Activated CD8-positive, alpha-beta memory T cell treated with anti-CD3 and anti-CD28 coated beads, Interleukin-2, amount 10 ng/mL, durations not matched to agents 7 days and 5 days (primary cell): ENCODE measurements at places on chromosomes 16 and 17. TPM values are rescaled to one million over a fixed set of nuclear protein-coding genes. Genes with fewer than 3 reads are reported as not detected.
A peak's percentile ranks its signal among the peaks of the same experiment; 100 is the strongest.

- H3K27ac ChIP-seq, result no peak overlapping the region
- no peak overlapping the region for H3K4me3 ChIP-seq
- no peak for DNase-seq
- peaks cover 15% of the 10 kb centered on the region for H3K36me3 ChIP-seq
- peaks cover 2% of the 10 kb centered on the region for H3K4me1 ChIP-seq
Observed at GRCh38 chr16:23423496-23424049, 29.4 kb downstream of the COG7 start.

- H3K27me3 ChIP-seq, result no peaks in the 10 kb centered on the region
- no peak overlapping the region for H3K27ac ChIP-seq
- no peak overlapping the region for H3K4me3 ChIP-seq
- DNase-seq, result no peak
- H3K36me3 ChIP-seq, result no peaks in the 10 kb centered on the region
- H3K4me1 ChIP-seq, result no peaks in the 10 kb centered on the region
Observed at GRCh38 chr17:18986541-18987229, 17.9 kb downstream of the FAM83G start.

- H3K4me1 ChIP-seq, result peaks cover 87% of the 10 kb centered on the region
- no peak overlapping the region for H3K4me3 ChIP-seq
- peaks cover 14% of the 10 kb centered on the region for H3K36me3 ChIP-seq
- no peaks in the 10 kb centered on the region for H3K27me3 ChIP-seq
- peak overlapping the region; percentile 84 for H3K27ac ChIP-seq
Observed at GRCh38 chr16:11104168-11105037, 151.6 kb downstream of the SOCS1 start.

DNA sequence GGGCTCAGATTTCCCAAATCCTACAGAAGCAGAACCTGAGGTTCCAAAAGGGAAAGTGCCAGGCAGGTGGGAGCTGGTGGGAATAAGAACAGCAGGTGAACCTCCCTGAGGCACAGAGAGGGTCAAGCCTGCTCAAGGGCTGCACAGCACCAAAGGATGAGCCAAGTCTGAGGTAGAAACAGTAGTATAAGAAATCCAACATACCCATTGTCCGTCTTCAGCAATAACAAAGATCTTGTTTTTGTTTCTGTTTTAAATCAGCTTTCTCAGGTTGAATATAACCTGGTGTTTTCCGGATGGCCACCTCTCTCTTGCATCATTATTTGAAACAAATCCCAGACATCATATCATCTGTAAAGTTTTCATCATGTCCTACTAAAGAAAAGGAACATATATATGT lies 10.6 kb upstream of the CES3 start:
- H3K4me3 ChIP-seq, result no peak overlapping the region
- no peak for DNase-seq
- H3K27me3 ChIP-seq, result peaks cover 28% of the 10 kb centered on the region
- H3K27ac ChIP-seq, result no peak overlapping the region

DNA sequence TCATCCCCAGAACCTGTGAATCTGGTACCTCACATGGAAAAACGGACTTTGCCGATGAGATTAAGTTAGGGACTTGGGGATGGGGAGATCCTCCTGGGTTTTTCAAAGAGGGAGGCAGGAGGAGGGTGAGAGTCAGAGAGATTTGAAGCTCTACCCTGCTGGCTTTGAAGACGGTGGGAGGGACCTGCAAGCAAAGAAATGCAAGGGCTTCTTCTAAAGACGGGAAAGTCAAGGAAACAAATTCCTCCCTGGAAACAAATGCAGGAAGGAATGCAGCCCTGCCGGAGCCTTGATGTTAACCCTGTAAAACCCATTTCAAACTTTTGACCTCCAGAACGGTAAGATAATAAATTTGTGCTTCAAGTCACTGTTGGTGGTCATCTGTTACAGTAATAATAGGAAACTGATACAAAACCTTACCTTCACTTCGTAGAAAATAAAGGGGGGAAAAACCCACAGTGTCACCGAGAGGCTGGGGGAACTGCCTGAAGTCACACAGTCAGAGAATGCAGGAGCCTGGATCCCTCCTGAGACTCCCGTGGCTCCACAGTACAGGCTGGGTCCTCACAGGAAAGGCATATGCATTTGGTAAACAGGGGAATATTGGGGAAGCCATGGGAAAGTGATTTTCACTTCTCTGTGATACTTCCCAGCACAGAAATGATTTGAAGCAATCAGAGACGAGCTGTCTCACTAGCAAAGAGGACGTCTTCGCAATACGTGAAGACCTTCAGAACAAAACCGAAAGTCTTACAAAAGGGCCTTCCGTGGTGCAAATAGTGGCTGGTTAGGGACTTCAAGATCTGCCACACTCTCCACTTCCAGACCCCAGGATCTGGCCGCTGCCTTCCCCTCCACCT lies 58.9 kb upstream of the CLEC3A start:
- H3K27me3 ChIP-seq, result peaks cover 25% of the 10 kb centered on the region
- H3K4me1 ChIP-seq, result peaks cover 3% of the 10 kb centered on the region
- H3K36me3 ChIP-seq, result no peaks in the 10 kb centered on the region
- no peak for DNase-seq
- H3K27ac ChIP-seq, result peak overlapping the region; percentile 14

- no peaks in the 10 kb centered on the region for H3K36me3 ChIP-seq
- no peak overlapping the region for H3K27ac ChIP-seq
- H3K4me3 ChIP-seq, result no peak overlapping the region
Observed at GRCh38 chr17:74260525-74260850, 13.5 kb upstream of the DNAI2 start.

- H3K27ac ChIP-seq, result no peak overlapping the region
- H3K4me3 ChIP-seq, result no peak overlapping the region
- H3K4me1 ChIP-seq, result no peaks in the 10 kb centered on the region
- no peaks in the 10 kb centered on the region for H3K36me3 ChIP-seq
Observed at GRCh38 chr16:75789237-75789636, 62.9 kb upstream of the CPHXL start.

GRCh38 chr16:4659363-4660353 lies 33.7 kb upstream of the NUDT16L1 start:
- H3K27me3 ChIP-seq, result no peaks in the 10 kb centered on the region
- H3K36me3 ChIP-seq, result peaks cover 10% of the 10 kb centered on the region
- peak overlapping the region; percentile 67 for H3K27ac ChIP-seq
- H3K4me3 ChIP-seq, result no peak overlapping the region
- no peak for DNase-seq
- peaks cover 42% of the 10 kb centered on the region for H3K4me1 ChIP-seq

- H3K4me1 ChIP-seq, result peaks cover 49% of the 10 kb centered on the region
- peaks cover 1% of the 10 kb centered on the region for H3K36me3 ChIP-seq
- peaks cover 14% of the 10 kb centered on the region for H3K27me3 ChIP-seq
- DNase-seq, result peak; percentile 56
- H3K4me3 ChIP-seq, result no peak overlapping the region
Observed at GRCh38 chr17:63993368-63993985, 4.7 kb upstream of the PRR29 start.

DNA sequence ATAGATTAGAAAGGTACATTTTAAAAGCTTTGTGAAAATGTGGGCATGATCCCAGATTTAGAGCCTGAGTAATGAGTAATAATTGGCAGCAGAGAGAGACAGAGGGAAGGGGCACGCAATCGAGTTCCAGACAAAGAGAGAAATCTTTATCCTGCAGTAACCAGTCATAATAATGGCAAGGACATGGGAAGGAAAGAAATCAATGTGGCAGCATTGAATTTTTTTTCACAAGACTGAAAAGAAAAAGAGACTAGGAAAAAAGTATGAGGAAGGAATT lies 790.8 kb upstream of the SOX9 start:
- DNase-seq, result no peak
- H3K4me3 ChIP-seq, result no peak overlapping the region
- no peaks in the 10 kb centered on the region for H3K36me3 ChIP-seq
- H3K27me3 ChIP-seq, result no peaks in the 10 kb centered on the region

DNA sequence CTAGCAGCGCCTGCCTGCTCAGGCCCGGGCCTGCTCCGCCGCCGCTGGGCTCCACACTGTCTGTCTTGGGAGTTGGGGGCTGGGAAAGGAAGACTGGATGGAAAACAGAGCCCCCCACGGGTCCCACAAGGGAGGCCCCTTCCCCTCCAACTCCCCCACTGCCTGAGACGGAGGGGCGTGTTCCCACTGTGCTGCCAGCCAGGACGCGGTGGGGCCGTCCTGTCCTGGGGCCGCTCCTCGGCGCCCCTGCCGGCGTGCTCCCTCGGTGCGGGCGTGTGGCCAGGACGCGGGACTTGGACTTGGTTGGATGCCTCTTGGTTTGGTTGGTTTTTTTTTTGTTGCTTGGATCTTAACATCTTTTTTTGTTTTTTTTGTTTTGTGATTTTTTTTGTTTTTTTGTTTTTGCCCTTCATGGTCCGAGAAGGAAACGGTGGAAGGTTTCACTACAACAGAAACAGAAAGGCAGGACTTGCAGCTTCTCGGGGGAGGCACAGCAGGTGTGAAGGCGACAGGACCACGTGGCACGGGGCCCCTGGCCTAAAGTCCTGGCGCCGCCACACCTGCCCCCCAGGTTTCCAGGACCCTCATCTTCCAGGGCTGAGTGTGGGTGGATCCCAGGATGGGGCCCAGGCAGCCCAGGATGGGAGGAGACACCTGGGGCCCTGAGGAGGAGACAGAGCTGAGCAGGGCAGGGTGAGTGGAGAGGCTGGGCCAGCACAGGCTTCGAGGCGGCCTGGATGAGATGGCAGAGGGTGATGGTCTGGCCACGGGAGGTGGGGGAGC lies 16.0 kb downstream of the ENGASE start:
- no peak overlapping the region for H3K4me3 ChIP-seq
- no peak for DNase-seq
- H3K27me3 ChIP-seq, result peaks cover 7% of the 10 kb centered on the region
- H3K27ac ChIP-seq, result no peak overlapping the region
- peaks cover 8% of the 10 kb centered on the region for H3K4me1 ChIP-seq
- H3K36me3 ChIP-seq, result no peaks in the 10 kb centered on the region

GRCh38 chr16:67055712-67056487 lies 27.0 kb downstream of the CBFB start:
- H3K4me3 ChIP-seq, result peak overlapping the region; percentile 48
- peak overlapping the region; percentile 82 for H3K27ac ChIP-seq
- DNase-seq, result peak; percentile 49

DNA sequence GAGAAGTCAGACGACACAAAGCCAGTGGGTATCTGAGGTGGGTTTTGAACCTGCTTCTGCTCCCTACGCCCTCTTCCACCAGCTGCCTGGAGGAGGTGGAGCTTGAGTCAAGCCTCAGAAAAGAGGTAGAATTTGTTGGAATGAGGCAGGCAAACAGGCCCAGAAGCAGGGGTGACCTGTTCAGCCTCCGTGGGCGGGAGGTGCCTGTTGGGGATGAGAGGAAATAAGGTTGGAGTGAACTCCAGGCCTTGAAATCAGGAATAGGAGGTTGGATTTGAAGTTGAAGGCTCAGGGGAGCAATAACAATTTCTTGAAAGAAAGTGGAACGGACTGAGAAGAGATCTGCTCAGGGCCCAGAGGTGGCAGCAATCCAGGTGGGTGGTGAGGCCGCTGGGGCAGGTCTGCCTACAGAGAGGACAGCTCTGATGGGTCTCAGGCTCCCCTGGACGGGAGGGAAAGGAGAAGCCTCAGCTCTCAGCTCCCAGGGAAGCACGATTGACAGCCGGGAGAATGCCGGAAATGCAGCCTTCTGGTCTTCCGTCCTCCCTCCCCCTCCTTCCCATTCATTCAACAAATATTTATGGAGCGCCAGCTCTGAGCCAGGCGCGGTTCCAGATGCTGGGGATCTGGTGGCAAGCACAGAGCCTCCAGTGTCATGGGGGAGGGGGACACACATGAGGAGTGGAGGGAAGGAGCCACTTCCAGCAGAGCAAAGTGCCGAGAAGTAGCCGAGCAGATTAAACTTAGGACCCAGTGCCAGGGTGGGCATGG lies 61.9 kb upstream of the CIBAR2 start:
- peaks cover 49% of the 10 kb centered on the region for H3K27me3 ChIP-seq
- no peak for DNase-seq
- H3K27ac ChIP-seq, result no peak overlapping the region
- H3K4me1 ChIP-seq, result no peaks in the 10 kb centered on the region

GRCh38 chr16:82655720-82656490 lies 29.1 kb downstream of the CDH13 start:
- H3K27ac ChIP-seq, result peak overlapping the region; percentile 98
- H3K36me3 ChIP-seq, result no peaks in the 10 kb centered on the region
- peaks cover 79% of the 10 kb centered on the region for H3K4me1 ChIP-seq
- H3K4me3 ChIP-seq, result peak overlapping the region; percentile 1
- no peak for DNase-seq

RNF227 gene
- 3.9 TPM for total RNA-seq

LPO gene
- total RNA-seq, result not detected

ZP2 gene
- total RNA-seq, result not detected

GAST gene
- total RNA-seq, result not detected

ZSCAN10 gene
- total RNA-seq, result 0.23 TPM

PMP22 gene
- total RNA-seq, result not detected

CPNE7 gene
- total RNA-seq, result 3.1 TPM
